ENCODE measurements at places on chromosomes 16 and 17.

GRCh38 chr16:89341697-89342694 lies 124.5 kb downstream of the ZNF778 start:
- DNase-seq, result no peak

DNA sequence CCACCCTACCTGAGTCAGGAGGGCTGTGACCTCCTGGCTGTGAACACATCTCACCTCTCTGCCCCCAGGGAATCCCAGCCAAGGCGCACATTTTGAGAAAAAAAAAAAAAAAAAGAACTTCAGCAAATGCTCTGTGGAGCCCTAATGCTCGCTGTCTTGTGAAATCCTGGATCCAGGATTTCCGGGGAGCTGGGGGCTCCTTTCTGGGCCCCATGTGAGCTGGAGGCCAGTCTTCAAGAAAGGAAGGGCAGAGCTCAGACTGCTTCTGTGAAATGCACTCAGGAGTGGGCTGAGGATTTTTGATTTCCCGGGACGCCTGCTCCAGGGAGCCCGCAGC lies 36.0 kb upstream of the EMP2 start:
- no peak for DNase-seq

DNA sequence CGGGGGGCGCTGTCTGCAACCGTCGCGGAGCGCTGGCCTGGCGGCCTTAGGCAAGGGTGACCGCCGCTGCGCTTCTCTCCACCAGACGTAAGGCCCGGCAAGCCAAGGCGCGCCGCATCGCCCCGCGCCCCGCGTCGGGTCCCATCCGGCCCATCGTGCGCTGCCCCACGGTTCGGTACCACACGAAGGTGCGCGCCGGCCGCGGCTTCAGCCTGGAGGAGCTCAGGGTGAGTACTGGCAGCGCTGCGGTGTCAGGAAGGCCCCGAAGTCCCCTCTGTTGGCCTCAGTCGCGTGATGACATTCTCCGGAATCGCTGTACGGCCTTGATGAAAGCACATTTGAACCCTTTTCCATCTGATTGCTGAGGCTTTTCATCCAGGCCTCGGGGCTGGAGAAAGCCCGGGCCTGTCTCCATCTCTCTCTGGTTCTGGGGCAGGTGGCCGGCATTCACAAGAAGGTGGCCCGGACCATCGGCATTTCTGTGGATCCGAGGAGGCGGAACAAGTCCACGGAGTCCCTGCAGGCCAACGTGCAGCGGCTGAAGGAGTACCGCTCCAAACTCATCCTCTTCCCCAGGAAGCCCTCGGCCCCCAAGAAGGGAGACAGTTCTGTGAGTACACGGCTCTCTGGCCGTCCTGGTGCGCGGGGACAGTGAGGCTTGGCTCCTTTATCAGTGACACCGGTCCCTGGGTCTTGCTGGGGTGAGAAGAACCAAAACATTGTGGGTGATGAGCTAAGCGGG lies 831 bp downstream of the RPL13 start:
- no peak for DNase-seq

DNA sequence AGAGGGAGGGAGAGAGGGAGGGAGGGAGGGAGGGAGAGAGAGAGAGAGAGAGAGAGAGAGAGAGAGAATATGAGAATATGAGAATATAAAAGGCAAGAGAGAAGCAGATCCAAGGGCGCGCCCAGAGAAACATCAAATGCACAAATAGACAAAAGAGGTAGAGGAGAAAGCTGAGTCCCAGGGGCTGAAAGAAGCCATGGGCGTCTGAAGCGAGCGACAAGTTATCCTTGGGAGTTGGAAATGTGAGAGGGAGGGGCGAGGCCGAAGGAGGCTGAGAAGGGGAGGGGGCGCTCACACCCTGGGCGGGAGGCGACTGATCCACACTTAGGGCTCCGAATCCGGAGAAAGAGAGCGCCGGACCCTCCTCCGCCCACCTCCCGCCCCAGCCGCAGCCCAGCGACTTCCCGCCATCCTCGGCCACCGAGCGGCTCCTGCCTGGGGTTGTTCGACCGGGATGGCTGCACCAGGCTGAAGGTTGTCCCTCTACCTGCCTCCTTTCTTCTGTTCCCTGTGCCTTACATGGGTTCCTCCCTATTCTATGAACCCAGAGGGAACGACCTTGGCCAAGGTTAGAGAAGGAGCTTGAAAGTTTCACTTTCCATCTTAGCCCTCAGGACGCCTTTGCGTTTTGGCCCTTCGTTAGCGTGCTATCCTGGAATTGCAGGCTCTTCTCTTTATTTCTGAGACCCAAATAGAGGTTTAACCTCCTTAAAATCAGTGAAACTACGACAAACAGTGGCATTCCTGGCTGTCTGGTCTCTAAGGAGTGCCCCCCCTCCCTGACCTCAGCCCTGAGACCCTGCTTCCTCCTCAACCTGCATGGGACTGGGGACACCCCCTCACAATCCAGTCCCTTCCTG lies 21.2 kb upstream of the HOXB9 start:
- DNase-seq, result no peak

- no peak for DNase-seq
Observed at GRCh38 chr17:41267711-41268110, 2.5 kb downstream of the KRTAP9-6 start.

DNA sequence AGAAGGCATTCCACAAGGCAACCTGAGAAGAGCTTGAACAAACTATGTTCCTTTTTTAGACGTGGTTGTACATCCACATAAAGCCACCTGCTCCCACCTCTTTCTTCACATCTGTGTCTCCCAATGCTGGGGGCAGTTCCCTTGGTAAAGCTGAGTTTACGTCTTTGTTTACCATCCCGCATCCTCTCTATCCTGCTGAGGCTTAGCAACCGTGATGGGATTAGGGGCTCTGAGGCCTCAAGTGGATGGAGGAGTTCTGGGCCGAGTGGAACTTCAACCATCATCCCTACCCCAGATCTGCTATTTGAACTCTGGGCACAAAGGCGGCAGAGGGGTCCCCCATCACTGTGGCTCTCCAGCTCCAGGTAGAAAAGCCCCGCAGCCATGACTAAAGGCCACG lies 94.2 kb upstream of the CREBBP start:
- no peak for DNase-seq

GRCh38 chr16:336269-336668 lies 16.3 kb downstream of the AXIN1 start:
- no peak for DNase-seq

GRCh38 chr17:6413065-6413464 lies 21.9 kb downstream of the AIPL1 start:
- peak; percentile 10 for DNase-seq

GRCh38 chr16:2928796-2929195 lies 17.1 kb downstream of the FLYWCH1 start:
- DNase-seq, result no peak

DNA sequence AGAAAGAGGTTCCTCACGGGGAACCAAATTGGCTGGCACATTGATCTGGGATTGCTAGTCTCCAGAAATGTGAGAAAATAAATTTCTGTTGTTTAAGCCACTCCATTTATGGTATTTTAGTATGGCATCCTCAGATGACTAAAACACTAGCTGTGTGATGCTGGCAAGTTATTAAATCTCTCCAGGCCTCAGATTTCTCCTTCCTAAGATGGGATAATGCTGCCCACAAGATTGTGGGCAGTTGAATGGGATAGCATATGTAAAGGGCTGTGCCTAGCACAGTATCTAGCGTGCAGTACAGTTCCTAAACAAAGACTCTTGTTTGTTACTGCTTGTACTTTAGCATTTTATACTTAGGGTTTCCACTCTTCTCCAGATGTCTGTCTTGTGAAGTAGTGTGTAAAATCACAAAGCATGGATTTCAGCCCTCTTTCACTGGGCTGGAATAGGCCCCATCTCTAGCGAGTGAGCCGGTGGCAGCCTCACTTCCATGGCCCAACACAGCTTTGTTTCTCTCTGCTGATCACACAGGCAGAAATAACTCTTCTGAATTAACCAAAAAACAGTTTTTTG lies 38.2 kb upstream of the PHAF1 start:
- no peak for DNase-seq

DNA sequence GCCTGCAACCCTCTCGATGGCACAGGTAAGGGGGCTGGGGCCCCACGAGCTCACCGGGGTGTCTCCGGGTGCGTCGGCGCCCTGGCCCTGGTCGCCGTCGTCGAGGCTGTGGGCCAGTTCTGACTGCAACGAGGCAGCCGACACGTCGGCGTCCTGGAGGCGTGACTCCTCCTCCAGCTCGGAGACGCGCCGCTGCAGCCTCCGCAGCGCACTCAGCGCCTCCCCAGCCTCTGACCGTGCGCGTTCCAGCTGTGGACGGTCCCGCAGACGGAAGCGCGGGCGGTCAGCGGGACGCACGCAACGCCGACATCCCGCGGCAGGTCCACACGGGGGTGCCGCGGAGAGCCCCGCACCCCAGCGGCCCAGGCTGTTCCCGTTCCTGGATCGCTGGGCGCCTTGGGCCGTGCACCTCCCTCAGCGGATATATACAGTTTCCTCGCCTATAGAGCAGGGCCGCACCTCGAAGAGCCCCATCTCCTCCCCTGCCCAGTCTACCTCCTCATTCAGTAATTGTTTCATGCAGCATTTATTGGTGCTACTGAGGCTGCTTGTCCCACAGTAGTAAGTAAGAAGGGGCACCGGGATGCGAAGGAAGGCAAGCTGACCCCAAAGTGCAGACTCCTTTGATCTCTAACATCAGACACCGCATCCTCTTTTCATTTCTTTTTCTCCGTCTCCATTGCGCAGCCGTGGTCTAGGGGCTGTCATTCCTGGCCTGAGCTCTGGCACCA lies 5.8 kb downstream of the THOC6 start:
- no peak for DNase-seq

DNA sequence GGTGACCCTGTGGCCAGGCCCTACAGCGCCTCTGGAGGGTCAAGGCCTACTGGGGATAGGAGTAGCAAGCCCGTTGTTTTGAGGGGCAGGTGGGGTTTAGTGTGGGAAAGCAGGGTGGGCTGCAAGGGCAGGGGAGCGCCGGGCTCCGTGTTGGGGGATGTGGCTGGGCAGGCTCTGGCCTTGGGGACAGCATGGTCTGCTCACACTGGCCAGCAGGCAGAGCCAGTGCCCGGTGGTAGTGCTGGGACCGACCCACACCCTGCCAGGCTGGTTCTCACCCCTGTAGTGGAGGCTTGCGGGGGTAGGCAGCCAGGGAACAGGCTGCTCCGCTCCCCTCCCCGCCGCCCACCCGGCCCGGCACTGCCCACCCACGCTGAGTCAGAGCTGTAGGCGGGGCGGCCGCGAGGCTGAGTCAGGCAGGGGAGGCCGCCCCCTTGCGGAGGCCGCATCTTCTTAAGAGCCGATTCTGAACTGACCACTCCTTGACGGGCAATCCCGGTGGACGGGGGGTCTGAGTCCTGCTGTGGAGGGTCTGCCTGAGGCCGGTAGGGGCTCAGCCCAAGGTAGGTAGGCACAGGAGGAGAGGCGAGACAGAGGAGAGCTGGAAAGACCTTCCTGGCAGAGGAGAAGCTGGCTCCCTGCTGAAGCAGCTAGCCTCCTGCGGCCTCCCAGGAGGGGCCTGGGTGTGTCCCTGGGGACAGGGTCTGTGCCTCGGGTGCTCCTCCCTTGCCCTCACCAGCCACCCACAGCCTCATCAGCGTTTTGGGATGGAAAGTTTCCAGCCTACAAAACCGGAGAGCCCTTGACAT lies 62.4 kb downstream of the BAIAP2 start:
- peak; percentile 29 for DNase-seq

- DNase-seq, result no peak
Observed at GRCh38 chr16:2976201-2976600, 4.0 kb downstream of the PKMYT1 start.

DNA sequence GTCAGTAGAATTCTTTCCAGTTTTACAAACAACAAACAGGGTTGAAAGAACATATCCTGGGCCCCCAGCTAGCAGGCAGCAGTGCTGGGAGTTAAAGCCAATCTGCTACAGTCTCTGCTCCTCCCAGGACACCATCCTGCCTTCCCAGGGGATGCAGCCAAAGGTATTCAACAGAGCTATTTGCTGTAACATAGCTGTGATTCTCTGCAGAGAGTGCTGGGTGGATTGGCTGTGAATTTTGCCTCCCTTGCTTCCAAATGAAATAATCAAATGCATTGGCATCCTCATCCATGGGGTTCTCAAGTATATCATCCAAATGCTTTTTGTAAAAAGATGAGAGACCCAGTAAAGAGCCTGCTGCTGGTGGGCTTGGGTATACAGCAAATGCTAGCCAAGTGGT lies 124.3 kb downstream of the NPIPB5 start:
- no peak for DNase-seq

DNA sequence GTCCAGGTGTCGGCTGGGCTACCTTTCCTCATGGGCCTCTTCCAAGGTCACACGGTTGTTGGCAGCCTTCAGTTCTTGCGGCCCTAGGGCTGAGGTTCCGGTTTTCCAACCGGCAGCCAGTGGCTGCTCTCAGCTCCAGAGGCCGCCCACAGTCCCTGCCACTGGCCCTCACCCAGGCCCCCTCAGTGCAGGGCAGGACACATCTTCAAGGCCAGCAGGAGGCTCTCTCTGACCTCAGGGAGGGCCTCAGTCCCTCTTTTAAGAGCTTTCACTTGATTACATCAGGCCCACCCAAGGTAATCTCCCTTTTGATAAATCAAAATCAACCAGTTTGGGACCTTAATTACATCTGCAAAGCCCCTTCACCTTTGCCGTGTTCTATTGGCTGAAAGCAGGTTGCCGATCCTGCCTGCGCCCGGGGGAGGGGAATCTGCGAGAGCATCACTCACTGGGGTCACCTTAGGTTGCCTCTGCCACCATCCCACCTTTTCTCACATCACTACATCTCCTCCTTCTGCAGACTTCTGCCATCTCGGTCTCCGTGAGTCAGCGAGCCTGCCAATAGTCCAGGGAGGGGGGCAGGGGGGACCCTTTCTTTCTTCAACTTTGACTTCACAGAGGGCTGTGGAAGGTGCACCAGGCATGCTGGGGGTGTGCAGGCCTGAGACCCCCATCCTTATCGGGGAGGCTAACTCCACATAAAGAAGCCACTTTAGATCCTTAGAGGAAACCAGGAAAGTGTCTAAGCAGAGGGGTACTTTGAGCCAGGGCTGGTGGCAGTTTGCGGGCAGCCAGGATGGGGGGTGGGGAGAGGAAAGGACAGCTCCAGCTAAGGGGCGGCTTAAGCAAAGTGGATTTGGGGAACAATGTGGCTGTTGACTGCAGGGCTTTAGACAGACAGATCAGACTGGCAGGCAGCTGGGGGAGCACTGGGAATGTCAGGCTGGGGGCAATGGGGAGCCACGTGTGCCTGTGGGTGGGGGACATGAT lies 28.8 kb upstream of the NXPH3 start:
- DNase-seq, result no peak

DNA sequence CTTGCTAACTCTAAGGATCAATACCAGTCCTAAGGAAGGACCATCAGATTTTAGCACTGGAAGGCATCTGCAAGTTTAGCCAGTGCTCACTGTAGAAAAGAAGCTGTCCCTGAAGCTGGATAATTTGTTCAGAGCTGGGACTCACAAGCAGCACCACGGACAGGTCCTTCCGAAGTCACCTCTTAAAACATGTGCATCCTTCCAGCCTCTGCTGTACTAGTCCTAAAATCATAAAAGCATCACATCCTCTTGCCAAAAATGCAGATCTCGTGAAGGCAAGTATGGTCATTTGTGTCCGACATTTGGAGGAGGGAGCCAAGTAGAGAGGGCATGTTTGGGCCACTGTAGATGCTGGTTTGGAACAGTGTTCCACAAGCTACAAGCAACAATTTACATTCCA lies 506.9 kb downstream of the RBFOX1 start:
- no peak for DNase-seq

DNA sequence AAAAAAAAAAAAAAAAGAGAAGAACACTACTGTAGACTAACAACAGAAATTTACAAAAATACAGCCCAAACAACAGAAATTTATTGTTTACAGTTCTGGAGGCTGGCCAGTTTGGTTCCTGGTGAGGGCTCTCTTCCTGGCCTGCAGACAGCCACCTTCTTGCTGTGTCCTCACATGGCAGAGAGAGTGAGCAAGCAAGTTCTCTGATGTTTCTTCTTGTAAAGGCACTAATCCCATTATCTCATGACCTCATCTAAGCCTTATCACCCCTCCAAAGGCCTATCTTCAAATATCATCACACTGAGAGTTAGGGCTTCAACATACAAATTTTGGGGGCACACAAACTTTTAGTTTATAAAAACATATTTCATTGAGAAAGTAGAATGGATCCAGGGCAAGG lies 7.3 kb downstream of the ARSG start:
- DNase-seq, result no peak

Data from AG09309 (cell line).